ENCODE measurements at places on chromosomes 6 and 20.

DNA sequence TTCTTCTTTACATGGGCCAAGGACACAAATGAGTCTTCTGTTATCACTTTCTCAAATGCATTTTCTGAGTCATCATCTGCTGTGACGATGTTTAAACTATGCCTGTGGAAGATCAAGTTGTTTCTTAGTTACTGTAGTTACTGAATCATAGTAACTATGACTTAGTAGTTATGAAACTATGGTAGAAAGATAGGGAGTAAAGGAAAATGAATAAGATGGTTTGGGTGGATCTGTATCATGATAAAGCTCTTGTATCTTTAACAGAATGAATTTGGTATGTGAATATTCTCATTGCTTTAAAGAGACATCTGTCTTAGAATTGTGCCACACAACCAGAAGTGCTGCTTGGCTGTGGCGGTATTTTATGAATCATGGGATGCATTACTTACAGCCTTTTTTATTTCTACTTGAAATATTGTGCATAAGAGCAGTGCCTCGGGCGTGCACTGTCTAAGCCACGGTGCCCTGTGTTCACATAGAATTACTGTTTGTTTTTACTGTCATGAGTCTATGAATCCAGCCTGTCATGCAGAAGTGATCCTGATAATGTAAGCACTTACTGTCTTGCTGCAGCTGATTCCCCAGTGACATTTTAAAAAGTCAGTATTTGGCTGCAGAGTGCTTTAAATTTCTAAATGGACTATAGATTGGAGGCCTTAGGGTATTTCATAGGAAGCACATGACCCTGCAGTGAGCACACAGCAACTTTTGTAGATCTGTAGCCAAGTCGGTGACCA is 215.2 kb downstream of the TMEM242 start:
- DNase-seq = no peak

GRCh38 chr6:144435602-144436426 is 150.7 kb downstream of the UTRN start:
- no peak for DNase-seq

DNA sequence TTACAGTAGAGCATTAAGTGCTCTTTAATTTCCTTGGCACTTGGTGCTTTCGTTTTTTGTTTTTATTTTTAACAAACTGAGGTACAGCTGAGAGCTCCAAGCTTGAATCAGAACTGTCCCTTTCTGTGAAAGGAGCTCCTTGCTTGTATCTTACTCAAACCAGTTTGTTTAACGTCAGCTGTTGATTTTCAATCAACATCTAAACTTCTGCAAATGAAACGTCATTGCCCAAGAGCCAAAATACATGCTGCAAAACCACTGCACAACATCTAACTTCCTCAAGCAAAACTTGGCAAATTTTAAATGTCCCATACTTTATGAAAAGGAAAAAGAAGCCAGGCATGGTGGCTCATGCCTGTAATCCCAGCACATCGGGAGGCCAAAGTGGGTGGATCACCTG is 15.2 kb downstream of the VNN2 start:
- DNase-seq = no peak

GRCh38 chr6:115914098-115914497 is 146.6 kb downstream of the FRK start:
- DNase-seq = no peak

DNA sequence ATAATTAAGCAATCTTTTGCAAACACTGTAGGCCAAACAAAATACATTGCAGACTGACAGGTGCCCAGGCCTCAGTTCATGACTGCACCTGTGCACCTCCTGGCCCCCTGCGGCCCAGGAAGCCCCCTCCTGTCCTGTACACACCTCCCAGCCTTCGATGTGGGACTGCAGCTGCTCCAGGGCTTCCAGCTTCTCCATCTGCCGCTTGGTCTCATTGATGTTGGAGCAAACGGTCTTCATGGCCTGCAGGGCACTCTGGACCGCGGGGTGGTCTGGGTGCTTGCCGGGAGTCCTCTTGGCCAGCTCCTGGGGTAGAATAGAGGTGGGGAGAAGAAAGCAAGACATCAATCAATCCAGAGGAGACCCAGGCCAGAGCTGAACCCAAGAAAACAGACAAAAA is 119.7 kb downstream of the PREX1 start:
- DNase-seq = no peak

- DNase-seq = no peak
These were observed 24.6 kb upstream of the EYA2 start for GRCh38 chr20:46870041-46870440.

DNA sequence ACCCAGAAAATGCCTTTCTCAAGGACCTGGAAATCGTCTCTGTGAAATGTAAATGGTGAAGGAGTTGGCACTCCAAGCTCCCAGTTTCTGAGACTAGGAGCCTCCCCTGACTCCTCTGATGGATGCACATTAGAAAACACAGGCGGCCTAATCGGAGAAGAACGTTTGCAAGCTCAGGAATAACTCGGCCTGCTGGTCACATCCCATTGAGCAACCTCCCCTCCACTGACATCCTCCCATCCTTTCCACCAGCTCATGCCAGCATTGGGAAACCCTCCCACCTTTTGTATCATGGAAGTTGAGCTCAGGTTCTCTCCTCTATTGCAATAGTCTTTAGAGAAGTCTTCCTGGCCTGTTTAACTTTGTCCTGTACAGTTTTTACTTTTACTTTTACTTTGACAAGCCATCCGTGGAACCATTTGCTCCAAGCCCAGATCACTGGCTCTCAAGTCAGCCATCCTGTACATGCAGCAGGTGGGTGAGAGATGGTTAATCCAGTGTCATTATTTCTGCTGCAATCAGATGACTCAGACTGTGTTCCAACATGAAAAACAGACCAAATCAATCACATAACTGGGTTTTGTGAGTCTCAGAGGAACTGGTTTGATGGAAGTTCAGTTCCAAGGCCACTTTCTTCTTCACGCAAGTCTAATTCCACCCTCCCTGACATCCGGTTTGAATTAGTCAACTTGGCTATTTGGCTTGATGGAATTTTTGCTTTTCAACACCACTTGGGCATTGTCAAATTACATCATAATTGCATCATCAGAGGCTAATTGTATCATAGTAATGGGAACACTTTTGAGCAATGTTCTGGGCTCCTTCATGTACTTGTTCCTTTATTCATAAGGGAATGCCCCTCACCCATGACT is 619.4 kb upstream of the CDH4 start:
- DNase-seq = no peak

All from activated T-cell treated with anti-CD3 and anti-CD28 coated beads for 48 hours (primary cell).